ENCODE measurements at places on chromosomes 7 and 10.
A peak's percentile ranks its signal among the peaks of the same experiment; 100 is the strongest.

DNA sequence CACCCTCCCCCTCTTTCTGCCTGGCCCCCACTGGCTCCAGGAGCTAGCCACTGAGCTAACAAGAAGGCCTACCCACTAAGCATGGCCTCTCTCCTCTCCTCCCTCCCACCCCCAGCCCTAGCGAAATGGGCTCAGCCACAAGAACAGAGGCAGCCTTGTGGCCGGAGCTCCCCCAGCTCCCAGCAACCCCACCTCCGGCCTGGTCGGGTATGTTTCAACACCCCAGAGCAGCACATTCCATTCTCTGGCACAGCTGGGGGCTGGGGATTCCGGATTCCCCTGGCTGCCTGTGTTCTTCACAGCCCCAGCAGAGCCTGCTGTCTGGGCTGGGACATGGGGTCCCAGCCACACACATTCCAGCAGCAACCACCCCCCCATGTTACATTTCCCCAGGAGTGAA, 9.0 kb downstream of the SFRP5 start:
- no peak for DNase-seq

DNA sequence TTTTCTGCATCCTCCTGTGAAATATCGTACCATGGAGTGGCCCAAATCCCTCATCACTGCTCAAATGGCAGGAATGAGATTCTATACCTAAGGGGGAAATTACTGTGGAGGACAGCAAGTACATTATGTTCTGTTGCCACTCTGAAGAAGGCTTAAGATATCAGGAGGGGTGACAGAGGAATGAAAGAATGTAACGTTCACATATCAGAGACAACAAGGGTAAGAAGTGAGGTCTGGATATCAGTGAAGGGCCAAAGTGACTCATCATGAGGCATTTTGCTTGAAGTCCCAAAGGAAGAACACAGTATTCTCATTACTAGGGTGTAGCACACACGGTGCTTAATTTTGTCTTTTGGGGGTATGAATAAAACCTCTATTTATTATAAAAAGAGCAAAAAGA, 71.5 kb upstream of the SLC13A1 start:
- no peak for DNase-seq

DNA sequence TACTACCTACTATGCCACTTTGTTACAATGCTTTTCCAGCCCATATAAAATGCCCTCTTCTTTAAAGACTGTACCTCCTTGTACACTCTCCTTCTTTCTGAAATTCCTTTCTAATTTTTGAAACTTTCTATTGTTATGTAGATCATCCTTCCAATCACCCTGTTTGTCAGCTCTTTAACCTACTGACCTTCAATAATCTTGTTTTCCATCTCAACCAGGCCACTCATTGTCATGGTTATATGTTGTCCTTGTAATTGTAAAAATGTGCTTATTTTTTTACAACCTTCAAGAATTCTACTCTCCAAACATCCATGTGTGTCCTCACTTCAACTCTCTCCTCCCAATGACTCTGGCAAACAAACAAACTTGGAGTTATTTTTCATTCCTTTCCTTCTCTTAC, 1172.6 kb upstream of the CELF2 start:
- no peak for DNase-seq

DNA sequence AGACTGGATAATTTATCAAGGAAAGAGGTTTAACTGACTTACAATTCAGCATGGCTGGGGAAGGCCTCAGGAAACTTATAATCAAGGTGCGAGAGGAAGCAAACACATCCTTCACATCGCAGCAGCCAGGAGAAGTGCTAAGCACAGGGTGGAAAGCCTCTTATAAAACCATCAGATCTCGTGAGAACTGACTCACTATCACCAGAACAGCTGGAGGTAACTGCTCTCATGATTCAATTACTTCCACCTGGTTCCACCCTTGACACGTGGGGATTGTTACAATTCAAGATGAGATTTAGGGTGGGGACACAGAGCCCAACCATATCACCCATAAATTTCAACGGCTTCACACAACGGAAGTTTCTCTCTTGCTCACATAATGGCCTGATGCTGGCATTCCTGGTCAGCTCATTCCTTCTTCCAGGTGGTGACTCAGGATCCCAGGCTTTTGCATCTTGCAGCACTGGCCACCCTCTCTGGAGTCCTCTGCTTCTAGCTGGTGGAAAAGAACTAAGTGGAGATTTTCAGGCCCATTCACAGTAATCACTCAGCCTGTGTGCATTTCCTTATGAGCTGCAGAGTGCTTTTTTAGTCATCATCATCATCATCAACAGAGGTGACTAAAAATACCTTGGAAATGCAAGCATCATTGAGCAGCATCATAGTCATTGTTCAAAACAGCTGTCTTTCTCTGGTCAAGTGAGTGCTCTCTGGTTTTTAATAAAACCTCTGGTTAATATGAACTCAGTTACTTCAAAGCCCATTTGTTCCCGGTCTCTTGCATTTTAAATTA, 308.1 kb downstream of the SFMBT2 start:
- no peak for DNase-seq

DNA sequence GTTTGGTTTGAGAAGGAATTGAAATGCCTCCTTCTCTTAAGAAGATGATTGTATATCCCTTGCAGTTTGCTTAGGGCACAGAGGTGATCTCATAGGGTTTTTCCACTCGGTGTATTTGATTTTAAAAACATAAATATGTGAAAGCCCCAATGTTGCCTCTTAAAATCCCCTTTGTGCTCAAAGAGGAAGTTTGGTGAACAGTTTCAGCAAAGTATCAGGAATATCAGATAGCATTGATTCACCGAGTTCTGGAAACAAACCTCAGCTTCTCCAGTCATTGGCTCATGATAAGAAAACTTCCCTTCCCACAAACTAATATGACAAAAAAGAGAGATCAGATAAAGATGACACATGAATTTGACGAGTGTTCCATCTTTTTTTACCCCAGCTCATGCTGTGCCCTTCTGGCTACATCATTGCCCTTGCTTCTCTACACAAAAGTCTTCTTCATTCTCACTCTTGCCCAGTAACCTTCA, 20.1 kb upstream of the SMNDC1 start:
- no peak for DNase-seq

- no peak for DNase-seq
Measured at GRCh38 chr7:54084340-54084739, 457.8 kb upstream of the VSTM2A start.

DNA sequence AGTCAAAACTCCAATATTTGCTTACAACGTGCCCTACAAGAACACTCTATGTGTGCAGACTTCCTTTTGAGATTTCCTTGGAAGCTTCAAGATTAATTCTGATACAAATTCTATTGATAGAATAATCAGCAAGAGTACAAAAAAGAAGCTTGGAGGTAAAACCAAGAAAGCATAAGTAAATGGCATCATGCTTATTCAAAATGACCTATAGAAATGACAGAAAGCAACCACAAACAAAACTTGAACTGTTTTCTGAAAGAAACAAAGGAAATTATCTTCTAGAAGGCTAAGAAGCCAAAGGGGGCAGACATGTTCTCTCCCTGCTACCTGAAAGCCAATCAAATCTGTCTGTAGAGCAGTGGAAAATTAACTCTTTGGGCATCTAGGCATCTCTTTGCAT, 73.0 kb downstream of the CTNNA3 start:
- no peak for DNase-seq

DNA sequence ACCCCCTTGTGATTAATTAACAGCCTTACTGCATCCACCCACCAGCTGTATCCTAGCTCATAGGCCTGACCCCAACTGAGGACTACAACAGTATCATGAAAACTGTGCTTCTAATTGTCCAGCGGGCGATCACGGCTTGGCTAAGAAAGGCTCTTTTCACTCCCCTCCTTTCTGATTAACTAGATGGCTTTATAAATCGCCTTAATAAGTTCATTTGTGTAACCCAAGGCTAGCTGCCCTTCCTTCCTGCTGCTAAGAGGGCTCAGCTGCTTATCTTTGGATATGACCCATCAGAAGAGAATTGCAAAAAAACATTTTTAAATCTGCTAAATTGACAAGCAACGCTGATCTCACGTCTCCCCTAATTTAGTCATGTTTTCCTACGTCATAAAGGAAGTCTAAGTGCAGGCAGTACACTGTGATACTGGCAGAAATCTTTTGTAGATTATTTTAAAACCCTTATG, 163.0 kb upstream of the LAMB4 start:
- DNase-seq: no peak

DNA sequence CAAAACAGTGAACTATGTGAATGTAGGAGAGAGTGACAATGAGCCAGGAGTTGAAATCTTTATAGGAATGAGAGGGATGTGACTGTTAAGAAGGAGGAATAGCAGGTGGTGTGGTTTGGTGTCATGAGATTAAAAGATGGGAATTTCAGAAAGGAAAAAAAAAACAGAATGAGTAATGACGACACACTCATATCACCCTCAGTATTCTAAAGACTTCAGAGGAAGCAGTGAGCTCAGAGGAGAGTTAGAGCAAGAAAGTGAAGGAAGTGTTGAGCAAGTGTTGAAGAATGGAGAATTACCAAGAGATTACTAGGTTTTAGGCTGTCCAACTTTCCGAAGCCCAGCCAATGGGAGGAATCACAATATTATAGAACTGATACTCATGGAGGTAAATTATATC, 220.5 kb upstream of the HGF start:
- DNase-seq: no peak

DNA sequence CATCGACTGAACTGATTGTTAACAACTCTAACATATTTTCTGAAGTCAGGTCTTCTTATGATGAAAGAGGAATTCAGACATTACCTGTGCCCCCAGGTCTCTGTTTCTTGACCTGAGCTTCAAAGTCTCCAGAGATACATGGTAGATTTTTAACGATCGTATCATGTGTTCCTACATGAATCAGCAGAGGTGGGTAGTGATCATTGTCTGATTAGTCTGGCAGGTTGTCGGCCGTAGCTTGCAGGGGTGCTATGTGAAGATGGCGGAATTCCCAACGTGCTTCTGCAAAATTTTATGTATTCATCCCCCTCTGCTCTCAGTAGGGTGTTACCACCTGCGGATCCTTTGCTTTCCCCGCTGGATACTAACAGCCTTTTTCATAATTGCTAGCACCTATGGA, 581.9 kb downstream of the GATA3 start:
- DNase-seq: no peak

DNA sequence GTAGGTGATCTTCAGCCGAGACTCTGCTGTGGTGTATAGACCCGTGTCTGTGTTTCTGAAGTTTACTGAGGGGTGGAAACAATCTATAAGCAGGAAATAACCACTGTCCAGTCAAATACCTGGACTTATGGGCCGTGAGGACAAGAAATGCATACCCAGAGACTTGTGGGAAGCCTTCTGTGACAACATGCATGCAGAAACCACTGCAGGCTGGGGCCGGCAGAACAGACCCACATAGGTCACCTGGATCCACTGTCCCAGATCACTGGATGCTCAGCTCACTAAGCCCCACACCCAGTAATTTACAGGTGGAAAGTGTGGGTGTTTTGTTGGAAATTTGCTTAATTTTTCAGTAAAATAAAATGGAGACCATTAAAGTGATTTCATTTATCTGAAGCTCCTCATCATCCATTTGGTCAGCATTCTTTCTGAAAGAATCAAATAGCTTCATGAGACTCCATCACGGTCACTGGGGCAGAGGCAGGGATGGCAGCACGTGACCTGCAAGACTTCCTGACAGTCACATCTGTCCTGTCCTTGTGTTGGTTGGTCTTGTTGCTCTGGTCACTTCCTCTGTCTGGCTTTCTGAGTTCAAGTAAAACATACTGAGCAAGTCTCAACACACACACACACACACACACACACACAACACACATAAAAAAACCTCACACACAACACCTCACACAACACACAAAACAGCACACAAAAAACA, 108.3 kb downstream of the TNS3 start:
- DNase-seq: no peak

DNA sequence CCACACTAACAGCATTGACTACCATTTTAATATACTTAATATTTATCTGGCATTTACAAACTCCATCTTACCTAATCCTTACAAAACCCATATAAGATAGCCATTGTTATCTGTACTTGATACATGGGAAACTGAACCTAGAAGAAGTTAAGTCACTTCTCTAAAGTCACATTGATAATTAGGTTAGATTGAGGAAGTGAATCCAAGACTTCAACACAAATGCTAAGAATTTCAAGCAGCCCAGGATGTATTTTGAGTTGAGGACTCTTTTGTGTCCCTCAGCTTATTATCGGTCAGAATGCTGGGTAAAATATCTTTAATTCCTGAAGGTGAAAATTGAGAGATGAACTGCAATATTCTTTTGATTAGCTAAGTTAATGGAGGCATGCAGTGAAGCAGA, 465.5 kb downstream of the PHTF2 start:
- no peak for DNase-seq

DNA sequence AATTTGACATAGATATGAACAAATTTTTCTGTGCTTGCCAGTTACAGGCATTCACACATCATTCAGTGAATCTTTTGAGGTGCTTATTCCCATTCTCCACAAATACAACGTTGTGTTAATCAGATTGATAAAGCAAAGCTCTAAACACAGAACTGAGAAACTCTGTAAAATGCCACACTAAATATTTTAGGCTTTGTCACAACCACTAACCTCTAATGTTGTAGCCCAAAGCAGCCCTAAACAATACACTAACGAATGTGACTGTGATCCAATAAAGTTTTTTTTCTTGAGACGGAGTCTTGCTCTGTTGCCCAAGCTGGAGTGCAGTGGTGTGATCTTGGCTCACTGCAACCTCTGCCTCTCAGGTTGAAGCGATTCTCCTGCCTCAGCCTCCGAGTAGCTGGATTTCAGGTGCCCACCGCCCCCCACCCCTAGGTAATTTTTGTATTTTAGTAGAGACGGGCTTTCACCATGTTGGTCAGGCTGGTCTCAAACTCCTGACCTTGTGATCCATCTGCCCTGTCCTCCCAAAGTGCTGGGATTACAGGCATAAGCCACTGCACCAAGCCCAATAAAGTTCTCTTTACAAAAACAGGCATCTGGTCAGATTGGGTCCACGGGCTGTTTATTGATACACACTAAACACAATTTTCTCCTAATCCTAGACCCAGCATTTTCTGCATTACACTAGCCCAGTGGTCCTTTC, 6.9 kb downstream of the CYCS start:
- DNase-seq: no peak

- DNase-seq: no peak
Measured at GRCh38 chr7:23454881-23455526, 15.3 kb downstream of the IGF2BP3 start.

DNA sequence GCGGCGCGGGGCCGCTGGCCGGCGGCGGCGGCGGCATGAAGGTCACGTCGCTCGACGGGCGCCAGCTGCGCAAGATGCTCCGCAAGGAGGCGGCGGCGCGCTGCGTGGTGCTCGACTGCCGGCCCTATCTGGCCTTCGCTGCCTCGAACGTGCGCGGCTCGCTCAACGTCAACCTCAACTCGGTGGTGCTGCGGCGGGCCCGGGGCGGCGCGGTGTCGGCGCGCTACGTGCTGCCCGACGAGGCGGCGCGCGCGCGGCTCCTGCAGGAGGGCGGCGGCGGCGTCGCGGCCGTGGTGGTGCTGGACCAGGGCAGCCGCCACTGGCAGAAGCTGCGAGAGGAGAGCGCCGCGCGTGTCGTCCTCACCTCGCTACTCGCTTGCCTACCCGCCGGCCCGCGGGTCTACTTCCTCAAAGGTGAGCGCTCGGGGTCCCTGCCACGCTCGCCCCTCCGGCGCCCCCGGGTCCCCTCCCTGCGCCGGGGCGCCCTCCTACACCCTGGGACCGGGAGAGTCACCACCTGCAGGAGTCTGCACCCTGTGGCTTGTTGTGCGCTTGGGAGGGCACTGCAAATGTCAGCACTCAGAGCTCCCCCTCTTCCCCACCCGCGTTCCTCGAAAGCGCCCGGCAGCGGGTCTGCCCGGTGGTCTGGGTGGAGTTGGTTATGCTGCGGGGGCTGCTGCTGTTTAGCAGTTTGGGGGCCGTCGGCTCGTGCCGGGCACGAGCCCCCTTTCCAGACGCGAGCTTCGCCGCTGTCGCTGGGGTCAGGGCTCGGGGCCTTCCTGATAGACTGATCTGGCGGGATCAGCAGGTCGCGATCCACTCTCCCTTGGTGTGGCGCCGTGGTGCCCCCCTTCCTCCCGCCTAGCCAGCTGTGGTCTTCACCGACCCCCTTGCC, 627 bp downstream of the DUSP5 start:
- peak; percentile 14 for DNase-seq
